ENCODE measurements at places on chromosomes 4 and X. TPM values are rescaled to one million over a fixed set of nuclear protein-coding genes. Genes with fewer than 3 reads are reported as not detected.

GRCh38 chrX:70470850-70471289, 26.2 kb downstream of the DLG3 start:
- H3K36me3 ChIP-seq: no peaks in the 10 kb centered on the region
- peaks cover 4% of the 10 kb centered on the region for H3K4me1 ChIP-seq
- peak; percentile 71 for DNase-seq
- H3K27ac ChIP-seq: no peak overlapping the region
- no peaks in the 10 kb centered on the region for H3K27me3 ChIP-seq

DNA sequence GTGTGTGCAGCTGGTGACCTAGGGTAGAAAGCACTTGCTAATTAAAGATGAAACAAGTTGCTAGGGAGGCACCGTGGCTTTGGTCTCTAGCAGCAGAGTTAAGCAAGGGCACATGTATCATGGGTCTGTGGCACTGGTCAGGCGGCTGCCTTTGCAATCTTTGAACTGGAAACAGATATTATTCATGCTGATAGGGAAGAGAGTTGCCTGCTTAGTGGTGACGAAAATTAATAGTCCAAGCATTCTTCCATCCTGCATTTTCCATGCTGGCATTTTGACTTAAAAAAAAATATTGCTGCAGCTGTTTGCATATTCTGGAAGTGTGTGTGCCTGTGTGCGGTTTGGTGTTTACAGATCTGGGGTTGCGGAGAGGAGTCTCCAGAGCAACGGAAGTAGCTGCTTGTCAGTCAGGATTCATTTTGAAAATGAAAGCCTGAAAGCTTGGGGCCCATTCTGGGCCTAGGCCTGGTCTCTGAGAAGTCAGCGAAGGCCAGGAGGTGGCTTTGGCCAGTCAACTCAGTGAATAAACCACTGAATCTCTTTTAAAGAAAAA, 2.3 kb upstream of the SOWAHD start:
- no peak overlapping the region for H3K4me3 ChIP-seq
- no peak overlapping the region for H3K27ac ChIP-seq
- no peak for DNase-seq

DNA sequence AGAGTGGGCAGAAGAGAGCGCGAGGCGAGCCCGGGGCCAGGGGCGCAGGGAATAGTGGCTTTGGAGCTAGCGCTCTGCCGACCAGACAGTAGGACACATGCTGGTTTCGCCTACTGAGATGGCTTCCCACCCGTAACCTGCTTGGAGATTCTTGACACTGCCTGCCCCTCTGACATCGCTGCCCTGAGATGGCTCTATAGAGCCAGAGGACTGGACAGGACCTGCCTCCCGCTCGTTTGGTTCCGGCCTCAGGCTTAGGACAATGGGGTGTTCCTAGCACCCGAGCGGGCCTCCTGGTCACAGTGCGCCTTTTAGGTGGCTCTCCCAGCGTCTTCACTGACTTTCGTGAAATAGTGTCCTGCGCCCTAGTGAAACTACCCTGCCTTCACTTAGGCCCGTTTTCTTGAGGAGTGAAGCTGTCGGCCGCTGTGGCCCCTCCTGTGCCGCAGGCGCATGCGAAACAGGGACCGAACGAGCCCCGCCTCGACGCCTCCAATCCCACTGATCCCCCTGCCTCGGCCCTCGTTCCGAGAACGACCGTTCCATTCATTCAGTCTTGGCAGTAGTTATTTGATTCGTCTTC, 608 bp downstream of the TAF1 start:
- DNase-seq: no peak
- peaks cover 11% of the 10 kb centered on the region for H3K36me3 ChIP-seq
- peak overlapping the region; percentile 92 for H3K27ac ChIP-seq
- peaks cover 10% of the 10 kb centered on the region for H3K4me1 ChIP-seq
- no peaks in the 10 kb centered on the region for H3K27me3 ChIP-seq

- no peaks in the 10 kb centered on the region for H3K36me3 ChIP-seq
- peak; percentile 17 for DNase-seq
- no peak overlapping the region for H3K27ac ChIP-seq
- no peaks in the 10 kb centered on the region for H3K27me3 ChIP-seq
- no peak overlapping the region for H3K4me3 ChIP-seq
- peaks cover 28% of the 10 kb centered on the region for H3K4me1 ChIP-seq
Measured at GRCh38 chrX:16836371-16836770, 33.8 kb downstream of the RBBP7 start.

- no peaks in the 10 kb centered on the region for H3K27me3 ChIP-seq
- no peaks in the 10 kb centered on the region for H3K36me3 ChIP-seq
- H3K4me1 ChIP-seq: peaks cover 12% of the 10 kb centered on the region
- H3K27ac ChIP-seq: peak overlapping the region; percentile 78
- peak overlapping the region; percentile 82 for H3K4me3 ChIP-seq
Measured at GRCh38 chr4:173169428-173170181, 994 bp downstream of the GALNT7 start.

- H3K36me3 ChIP-seq: no peaks in the 10 kb centered on the region
- H3K4me3 ChIP-seq: no peak overlapping the region
- DNase-seq: no peak
- H3K27ac ChIP-seq: no peak overlapping the region
- H3K4me1 ChIP-seq: no peaks in the 10 kb centered on the region
- H3K27me3 ChIP-seq: no peaks in the 10 kb centered on the region
Measured at GRCh38 chr4:88858752-88859151, 161.1 kb upstream of the NAP1L5 start.

Gene RTL9
- 0.91 TPM for total RNA-seq
